AG09309 (cell line): ENCODE measurements at places on chromosomes 3 and 15.

DNA sequence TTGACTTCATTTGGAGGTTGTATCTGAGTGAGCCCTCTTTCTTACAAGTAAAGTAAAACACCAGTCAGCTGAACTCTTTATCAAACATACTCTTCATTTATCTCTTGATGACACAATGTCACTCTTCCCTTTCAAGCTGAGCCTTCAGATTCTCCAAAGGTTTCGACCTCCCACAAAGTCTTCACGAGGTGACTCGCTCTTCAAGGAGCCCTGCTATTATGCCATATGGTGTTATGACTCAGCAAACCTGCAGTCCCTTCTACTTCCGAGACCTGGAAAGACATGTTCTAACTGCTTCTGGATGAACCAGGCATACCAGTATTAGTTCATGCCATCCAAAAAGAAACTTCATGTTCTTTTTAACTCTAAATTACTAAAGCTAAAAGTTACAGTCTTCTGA is 23.1 kb downstream of the AADAC start:
- DNase-seq = no peak

- DNase-seq = no peak
Measured at GRCh38 chr3:194387276-194387675, 11.8 kb downstream of the GP5 start.

GRCh38 chr3:85387913-85388505 is 429.2 kb downstream of the CADM2 start:
- no peak for DNase-seq

- no peak for DNase-seq
Measured at GRCh38 chr3:175325440-175325839, 466.3 kb downstream of the NAALADL2 start.

- DNase-seq = no peak
Measured at GRCh38 chr15:62896380-62896866, 146.1 kb upstream of the TPM1 start.

GRCh38 chr3:66442254-66443117 is 58.3 kb downstream of the LRIG1 start:
- DNase-seq = peak; percentile 48

DNA sequence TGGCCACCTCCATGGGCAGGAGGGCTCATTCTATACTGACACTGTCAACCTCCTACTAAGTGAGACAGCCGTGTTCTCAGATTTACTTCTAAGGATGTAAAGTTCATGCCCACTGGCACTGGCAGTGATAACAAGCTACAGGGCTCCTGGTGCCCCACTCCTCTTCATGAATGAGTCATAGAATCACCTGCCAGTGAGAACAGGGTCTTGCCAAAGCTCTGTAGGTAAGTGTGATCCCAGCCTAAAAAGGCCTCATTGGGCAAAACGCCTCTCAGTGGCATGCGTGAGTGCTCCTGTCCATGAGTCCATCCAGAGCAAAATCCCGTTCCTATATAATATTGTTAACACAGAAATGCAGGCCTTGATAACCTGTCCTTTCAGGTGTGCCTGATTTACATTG is 17.4 kb downstream of the PXYLP1 start:
- DNase-seq = no peak

DNA sequence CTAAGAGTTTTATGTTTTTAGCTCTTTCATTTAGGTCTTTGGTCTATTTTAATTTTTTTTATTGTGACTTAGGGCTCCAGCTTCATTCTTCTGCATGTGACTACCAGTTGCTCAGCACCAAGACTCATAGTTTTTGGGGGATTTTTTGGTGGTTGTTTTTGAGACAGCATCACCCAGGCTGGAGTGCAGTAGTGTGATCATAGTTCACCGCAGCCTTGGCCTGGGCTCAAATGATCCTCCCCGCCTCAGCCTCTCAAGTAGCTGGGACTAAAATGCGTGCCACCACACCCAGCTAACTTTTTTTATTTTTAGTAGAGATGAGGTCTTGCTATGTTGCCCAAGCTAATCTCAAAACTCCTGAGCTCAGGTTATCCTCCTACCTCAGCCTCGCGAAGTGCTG is 19.4 kb downstream of the CDV3 start:
- DNase-seq = no peak

DNA sequence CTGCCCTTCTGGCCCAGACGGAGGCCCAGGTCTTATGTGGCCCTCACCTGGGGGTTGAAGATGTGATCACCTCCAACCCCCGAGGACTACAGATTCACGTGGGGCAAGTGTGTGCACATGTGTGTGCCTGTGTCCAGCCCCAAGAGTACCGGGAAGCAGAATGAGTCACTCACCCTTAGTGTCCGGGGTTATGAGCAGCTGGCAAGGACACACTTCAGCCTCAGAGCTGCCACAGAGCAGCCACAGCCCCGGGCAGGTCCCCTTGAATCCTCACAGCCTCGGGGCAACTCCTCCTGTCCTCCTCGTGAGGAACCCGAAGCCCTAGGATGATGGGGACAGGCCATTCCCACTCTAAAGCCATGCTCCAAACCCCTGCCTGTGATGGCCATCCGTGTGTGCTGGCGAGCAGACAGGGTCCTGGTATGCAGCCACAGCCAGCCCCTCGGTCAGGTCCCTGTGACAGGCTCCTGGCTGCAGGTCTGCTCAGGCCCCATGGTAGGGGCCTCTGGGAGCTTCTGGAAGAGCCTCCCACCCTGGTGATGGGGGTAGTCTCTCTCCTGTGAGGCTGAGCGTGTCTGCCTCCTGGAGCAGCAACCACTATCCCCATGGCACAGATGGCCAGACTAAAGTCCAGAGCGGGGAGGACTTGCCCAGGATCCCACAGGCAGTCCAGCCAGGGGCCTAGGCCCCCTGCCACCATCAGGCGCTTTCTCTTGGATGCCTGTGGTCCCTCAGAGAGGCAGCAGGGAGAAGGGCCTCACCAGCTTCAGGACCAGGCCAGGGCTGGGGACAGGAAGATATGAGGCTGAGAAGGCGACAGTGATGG is 852 bp downstream of the STAB1 start:
- no peak for DNase-seq
